ENCODE measurements at places on chromosomes 7 and 10.

- DNase-seq, result no peak
These were observed at the start of gene PSD for GRCh38 chr10:102418622-102419268. Gene PSD (minus strand): TSS chr10:102418785. CDS start chr10:102417038, 1,747 bp downstream.

- DNase-seq, result no peak
These were observed 7.2 kb downstream of the FAM3C start for GRCh38 chr7:121388950-121389349.

- DNase-seq, result peak; percentile 55
These were observed 17.7 kb downstream of the TSPAN14 start for GRCh38 chr10:80471715-80472233.

DNA sequence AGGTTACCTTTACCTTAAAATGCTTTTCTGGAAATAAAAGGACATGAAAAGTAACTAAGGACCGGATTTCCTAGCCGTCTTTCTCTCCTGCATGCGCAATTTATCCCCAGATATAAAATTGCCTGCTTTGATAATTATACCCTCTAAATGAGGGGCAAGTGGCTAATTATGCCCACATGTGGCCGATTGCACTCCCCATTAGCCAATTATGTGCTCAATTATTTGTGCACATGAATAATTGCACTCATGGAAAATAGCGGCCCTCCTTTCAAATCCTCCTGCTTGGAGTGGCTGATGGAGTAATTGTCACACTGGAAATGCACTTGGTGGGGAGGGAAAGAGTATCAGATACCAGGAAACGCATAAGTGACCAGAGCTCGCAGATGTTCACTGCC, 66.4 kb upstream of the ATRNL1 start:
- DNase-seq, result no peak

DNA sequence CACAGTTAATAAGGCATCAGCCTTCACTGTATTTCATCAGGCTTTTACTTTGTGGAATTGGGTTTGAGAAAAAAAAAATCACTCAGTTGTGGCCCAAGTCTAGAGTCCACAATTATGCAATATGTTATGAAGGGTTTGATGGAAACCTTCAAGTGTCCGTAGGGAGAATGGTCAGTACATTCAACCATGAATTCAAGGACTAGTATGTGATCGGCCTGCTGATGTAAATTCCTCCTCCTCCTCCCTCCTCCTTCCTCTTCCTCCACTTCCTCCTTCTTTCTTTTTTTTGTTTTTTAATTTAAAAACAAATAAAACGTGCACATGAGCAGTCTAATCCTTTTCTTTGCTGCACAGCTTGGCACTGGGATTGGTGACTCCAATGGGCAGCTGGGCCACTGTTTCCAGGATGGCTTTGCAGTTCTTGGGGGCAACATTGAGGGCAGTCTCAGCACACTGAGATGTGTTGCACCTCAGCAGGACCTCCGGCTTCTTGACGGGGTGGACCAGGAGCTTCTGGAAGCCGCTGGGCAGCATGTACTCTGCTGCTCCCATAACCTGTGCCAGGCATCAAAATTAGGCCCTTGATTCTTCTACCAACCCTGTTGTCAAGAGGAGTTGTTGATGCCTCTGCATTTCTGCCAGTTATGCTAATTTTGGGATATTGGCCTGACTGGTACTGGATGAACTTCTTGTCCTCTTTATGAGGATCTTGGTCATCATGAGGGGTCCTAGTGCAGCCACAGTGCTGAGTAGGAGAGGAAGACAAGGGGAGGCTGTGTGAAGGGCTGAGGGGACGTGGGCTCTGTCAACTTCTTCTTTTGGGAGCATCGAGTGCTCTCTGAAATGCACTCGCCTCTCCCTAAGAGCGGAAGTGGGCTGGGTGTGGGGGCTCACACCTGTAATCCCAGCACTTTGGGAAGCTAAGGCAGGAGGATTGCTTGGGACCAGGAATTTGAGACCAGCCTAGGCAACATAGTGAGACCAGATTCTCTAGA, 9.3 kb upstream of the IL2RA start:
- DNase-seq, result no peak

- no peak for DNase-seq
These were observed 7.0 kb downstream of the NFKB2 start for GRCh38 chr10:102402512-102402896.

DNA sequence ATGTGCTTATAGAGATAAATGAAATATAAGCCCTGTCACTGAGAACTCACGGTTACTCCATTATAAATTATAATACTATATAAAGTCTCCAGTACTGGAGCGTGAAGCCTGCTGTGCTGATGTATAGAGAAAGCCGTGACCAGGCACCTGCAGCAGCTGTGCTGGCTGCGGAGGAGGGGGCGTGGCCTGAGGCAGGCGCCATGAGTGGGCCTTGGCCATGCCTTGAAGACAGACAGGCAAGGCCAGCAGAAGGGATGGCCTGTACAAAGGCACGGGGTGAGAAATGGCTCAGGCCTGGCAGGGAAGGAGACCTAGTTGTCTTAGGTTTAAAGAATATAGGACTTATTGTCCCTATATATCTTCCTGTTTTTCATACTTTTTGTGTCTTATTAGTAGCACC, 218.5 kb upstream of the STK17A start:
- no peak for DNase-seq

- DNase-seq, result peak; percentile 87
These were observed 34.6 kb downstream of the ZEB1 start for GRCh38 chr10:31353574-31353973.

GRCh38 chr7:33495207-33495606, 365.8 kb downstream of the BBS9 start:
- peak; percentile 50 for DNase-seq

All from RPMI7951 (cell line).